ENCODE measurements at places on chromosomes 5 and 9.
A peak's percentile ranks its signal among the peaks of the same experiment; 100 is the strongest.

- no peak for DNase-seq
Observed at GRCh38 chr5:118450554-118451332, 537.6 kb downstream of the DTWD2 start.

DNA sequence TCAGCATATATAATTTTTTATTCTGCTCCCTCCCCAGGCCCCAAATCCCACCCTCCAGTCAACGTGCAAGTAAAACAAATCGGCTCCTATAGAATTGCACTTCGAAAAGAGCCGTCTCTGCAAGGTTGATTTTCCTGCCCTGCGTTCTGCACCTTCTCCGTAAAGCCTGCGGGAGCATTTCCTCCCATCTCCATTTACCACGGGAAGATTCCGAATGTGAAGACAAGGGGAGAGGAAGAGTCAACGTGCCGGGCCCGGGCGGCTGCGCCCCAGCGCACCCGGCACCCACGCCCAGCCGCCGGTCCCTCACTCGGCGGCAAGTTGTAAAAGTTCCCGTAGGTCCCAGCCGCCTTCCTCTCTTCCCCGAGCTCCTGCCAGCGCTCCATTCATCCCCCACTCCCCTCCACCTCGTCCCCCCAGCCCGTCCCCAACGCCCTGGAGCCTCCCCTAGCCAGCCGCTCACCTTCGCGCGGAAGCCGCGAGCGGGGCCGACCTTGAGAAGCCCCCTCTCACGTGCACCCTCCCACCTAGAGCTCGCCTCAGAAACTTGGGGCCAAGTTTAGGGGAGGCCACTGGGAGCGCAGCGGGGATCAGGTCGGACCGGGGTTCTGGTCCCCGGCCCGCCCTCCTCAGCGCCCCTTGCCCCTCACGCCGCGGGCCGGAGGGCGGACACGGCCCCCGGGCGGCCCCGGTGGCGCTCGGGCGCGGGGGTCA is 431 bp downstream of the BNC2 start:
- DNase-seq: no peak

- no peak for DNase-seq
Observed at GRCh38 chr9:114811966-114812636, 6.3 kb upstream of the TNFSF15 start.

DNA sequence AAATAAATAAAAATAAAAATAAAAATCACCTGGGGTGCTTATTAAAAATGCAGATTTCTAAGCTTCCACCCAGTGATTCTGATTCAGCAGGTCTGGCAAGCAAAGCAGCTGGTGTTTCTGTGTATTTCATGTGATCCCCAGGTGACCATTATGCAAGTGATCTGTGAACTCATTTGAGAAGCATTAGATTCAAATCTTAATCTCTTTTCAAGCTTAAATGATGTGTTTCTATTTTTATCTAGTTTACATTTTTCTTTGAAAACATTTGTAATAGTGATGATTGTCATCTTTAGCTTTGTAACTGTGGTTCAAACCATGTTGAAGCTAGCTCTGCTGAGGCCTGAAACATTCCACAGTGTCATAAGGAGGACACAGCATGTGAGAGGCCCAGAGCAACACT is 804.8 kb upstream of the ZNF608 start:
- DNase-seq: no peak

DNA sequence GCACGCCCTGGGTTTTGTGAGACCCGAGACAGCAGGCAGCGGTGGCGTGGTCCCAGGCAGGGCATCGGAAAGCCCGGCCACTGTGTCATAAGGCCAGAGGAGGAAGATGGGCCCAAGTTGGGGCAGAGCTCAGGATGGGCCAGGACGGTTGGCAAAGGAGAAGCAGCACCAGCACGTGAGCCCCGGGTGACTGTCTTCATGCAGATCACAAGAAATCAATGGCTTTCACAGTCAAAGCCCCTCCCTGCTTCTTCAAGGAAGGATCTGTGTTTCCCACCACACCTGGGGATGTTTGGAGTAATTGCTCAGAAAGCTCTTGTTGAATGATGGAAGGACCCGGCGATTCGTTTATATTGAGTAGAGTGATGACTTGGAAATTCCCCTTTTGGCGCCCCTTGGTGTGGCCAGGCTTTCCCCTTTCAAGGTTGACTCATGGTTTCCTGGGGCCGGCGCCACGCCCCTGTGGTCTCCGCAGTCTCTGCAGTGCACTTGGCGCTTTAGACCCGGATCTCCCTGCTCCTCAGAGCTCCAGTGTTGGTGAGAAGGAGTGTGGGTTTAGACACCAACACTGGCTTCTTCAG is 52.1 kb downstream of the IL31RA start:
- DNase-seq: peak; percentile 69

Data from stimulated activated CD4-positive, alpha-beta T cell treated with anti-CD3 and anti-CD28 coated beads, Interleukin-4, amount 100 ng/mL, for 24 hours (primary cell).